Esophagus squamous epithelium (tissue), 5 donors: ENCODE measurements at places on chromosomes 5 and 9.

GRCh38 chr5:68872088-68872839 is 221.6 kb upstream of the SLC30A5 start:
- no peak for DNase-seq

- DNase-seq = no peak
Observed at GRCh38 chr5:65800775-65801174, 78.8 kb downstream of the NLN start.

- no peak for DNase-seq
Observed at GRCh38 chr5:179201986-179202385, 141.8 kb downstream of the ZNF354C start.

DNA sequence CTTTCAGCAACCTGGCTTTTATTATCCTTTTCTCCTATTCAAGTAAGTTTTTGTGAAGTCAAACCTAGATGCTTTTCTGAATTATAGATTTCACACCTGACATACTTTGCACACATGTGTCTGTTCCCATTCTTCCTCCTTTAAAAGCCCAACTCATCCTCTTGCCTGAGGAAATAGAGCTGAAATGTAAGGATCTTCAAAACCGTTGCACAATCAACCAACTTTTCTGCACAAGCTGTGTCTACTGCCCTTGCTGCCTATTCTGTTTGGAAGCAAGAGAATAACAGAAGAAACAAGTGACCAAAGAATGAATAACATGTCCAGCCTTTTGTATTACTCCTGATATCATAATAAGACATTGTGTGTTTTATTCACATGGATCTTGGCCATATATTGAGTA is 95.1 kb upstream of the ITGA1 start:
- DNase-seq = no peak

GRCh38 chr5:130213607-130214006 is 309.3 kb downstream of the CHSY3 start:
- DNase-seq = no peak

DNA sequence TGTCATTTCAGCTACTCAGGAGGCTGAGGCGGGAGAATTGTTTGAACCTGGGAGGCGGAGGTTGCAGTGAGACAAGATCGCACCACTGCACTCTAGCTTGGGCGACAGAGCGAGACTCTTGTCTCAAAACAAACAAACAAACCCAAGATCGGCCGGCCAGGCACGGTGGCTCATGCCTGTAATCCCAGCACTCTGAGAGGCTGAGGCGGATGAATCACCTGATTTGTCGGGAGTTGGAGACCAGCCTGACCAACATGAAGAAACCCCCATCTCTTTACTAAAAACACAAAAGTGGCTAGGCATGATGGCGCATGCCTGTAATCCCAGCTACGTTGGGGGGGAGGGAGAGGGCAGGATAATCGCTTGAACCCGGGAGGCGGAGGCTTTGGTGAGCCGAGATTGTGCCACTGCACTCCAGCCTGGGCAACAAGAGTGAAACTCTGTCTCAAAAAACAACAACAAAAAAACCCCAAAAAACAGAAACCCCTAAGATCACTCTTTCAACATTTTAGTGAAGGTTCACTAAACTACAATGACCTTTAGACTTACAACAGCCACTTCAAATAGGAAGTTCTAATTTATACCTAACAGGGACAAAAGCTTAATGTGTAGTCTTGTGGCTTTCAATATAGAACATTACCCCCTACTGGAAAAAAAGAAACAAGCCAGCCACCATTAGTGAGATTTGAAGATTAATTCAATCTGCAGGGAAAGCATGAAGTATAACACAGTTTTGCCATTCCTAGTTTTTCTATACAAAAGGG is 7.0 kb downstream of the HSPA9 start:
- no peak for DNase-seq

- no peak for DNase-seq
Observed at GRCh38 chr9:81416476-81417298, 272.7 kb downstream of the TLE1 start.

DNA sequence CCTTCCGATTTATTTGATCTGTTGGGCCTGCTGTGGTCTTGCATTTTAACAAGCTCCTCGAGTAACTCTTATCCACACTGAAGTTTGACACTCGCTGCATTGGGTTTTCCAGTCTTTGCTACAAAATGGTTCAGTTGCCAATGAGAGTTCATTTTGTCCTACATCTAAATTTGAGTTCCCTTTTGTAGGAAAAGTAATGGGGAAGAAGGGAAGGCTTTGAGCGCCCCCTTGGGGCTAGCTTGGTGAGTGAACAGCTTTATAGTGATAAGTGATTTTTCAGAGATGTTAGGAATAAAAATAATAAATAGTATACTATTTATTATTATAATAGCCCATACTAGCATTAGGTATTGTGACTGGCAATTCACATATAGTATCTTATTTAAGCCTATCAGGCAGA is 89.9 kb upstream of the GNAQ start:
- no peak for DNase-seq

- no peak for DNase-seq
Observed at GRCh38 chr5:148740079-148740858, 85.9 kb upstream of the HTR4 start.

DNA sequence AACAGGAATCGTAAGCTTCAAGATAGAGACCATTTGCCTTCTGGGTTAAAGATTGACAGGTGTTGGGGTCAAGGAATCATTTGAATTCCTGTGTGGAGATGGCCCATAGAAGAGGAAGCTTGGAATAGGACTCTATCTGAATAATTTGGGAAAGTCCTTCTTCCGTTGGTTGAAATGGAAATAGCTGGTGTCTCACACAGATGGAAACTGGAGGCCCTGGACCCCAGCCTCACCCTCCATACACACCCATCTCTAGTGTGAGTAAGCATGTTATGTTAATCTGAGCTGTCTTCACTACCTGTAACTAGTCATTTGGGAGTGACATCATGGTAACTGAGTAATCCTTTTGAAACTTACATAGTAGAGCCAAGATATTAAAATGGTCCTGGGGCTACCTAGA is 184.4 kb downstream of the CD180 start:
- DNase-seq = no peak

DNA sequence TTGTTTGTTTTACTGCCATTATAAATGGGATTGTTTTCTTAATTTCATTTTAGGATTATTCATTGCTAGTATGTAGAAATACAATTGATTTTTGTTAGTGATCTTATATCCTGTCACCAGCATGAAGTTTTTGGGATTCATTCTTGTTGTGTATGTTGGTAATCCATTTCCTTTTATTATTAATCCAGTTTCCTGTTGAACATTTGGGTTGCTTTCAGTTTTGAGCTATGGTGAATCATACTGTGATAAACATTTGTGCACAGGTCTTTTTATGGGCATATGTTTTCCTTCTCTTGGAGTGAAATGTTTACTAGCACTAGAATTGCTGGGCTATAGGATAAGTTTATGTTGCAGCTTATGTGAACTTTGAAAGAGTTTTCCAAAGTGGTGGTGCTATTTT is 69.6 kb downstream of the MAN2A1 start:
- DNase-seq = no peak

DNA sequence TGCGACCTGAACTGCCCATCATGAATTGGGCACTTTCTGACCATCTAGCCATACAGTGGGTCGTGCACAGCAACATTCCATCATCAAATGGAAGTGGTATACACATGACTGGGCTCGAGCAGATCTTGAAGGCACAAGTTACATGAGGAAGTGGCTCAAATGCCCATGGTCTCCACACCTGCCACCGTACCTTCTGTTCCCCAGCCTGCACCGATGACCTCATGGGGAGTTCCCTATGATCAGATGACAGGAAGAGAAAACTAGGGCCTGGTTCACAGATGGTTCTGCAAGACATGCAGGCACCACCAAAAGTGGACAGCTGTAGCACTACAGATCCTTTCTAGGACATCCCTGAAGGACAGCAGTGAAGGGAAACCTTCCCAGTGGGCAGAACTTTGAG is 21.8 kb downstream of the MTMR12 start:
- DNase-seq = no peak

DNA sequence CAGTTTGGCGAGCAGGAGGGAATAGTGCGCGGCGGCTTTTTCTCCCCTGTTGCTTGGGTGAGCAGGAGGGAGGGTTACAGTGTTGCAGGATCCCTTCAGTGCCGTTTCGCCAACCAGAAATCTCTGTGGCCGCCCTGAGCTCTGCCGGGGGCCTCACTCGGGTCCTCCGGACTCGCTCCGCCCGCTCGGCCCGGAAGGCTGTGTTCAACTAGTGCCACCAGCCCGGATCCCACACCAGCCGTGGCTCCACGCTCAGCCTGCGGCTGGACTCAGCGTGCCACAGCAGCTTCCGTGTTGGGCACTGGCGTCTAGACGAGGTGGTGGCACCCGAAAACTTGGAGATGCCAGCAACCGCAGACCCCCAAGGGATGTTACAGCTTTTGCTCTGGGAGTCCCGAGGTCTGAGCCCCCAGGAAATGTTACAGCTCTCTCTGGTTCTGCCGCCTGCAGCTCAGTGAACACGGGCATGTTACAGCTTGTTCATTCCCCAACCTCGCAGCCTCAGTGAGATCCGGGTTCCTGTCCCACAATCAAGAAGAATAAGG is 16.0 kb upstream of the OR13C9 start:
- DNase-seq = no peak

DNA sequence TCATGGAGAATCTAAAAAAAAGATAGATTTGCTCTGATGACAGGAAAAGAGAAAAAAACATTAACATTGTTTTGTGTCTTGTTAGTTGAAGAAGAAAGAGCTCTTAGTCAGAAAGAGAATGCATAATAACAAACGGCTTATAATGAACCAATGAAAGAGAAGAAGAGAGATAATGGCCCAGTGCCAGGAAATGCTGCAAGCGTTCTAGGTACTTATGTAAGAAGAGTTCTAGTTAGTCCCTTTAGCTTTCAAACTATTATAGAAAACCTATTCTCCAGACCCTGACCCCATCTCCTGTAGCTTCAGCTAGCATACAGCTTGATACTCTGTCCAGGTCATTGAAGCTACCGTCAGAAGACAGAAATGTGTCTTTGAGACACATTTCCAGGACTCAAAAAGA is 70.2 kb downstream of the FBXL17 start:
- no peak for DNase-seq

DNA sequence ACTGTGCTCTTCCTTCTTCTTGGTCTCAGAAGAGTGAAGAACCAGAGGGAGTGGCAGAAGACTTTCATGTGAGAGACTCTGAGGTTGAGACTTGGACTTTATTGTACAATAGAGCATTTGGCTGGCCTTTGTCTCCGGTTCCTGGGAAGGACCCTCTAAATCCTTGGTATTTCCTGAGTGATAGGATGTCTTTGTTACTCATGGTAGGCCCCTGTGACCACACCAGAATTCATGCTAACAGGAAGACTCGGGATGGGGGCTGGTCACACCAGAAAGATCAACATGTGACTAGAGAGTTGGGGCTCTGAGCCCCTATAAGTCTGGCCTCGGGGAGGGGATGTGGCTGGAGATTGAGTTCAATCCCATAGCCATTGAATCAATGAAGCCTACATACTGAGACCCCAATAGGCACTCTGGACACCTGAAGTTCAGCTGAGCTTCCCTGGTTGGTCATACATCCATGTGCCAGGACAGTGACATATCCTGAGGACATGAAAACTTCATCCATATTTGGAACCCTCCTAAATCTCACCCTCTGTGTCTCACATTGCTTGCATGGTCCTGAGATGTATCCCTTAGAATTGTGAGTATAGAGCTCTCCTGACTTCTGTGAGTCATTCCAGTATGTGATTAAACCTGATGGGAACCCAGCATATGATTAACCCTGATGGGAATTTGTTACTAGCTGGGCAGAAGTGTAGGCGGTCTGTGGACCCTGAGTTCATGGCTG is 201.7 kb downstream of the GADD45G start:
- DNase-seq = no peak

- no peak for DNase-seq
Observed at GRCh38 chr5:14793851-14794250, 77.7 kb downstream of the ANKH start.

DNA sequence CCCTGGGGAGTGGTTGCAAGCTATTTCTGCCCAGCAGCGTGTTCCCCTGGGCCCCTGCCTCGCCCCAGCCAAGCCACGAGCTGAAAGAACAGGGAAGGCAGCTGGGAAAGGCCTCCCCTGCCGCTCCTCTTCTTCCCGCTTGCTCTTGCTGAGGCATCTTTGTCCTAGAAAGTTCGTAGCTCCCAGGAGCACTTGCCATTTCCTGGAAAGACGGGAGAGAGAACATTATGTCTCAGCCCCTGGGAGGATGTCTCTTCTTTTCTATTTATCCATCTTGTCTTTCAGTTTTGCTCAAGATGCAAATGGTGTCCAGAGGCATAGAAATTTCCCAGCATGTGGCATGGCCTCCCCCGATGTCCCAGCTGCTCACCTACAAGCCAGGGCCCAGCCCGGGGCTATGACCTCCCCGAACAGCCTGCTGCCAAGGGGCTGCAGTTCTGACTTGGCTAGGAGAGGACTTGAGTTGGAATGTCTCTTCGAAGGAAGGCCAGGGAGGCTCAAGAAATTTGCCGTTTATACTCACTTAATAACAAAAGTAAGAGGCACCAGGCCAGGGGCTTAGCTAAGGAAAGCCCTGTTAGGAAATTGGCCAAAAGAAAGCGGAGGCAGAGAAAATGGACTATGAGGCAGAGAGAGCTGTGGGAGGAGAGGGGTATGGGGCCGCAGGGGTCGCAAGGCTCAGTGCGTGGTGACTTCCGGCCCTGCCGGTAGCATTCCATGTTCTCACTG is 87.3 kb downstream of the LIFR start:
- no peak for DNase-seq

GRCh38 chr5:173671121-173671949 is 54.9 kb upstream of the BOD1 start:
- DNase-seq = no peak

DNA sequence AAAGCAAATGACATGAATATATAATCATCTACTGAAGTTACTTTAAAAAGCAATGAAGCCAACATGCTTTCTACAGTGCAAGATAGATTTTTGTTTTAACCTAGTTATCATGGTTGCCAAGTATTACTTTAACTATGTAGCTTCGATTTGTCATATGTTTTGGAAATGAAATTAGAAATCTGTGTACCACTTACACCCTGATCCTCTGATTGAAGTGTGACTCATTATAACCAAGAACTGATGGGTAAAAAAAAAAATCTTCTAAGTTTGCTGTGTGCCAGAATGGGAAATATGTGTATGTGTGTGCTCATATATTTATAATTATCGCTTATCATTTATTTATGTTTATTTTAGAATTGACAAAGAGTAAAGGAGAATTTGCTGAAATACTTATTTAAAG is 9.1 kb upstream of the CDC42SE2 start:
- no peak for DNase-seq

DNA sequence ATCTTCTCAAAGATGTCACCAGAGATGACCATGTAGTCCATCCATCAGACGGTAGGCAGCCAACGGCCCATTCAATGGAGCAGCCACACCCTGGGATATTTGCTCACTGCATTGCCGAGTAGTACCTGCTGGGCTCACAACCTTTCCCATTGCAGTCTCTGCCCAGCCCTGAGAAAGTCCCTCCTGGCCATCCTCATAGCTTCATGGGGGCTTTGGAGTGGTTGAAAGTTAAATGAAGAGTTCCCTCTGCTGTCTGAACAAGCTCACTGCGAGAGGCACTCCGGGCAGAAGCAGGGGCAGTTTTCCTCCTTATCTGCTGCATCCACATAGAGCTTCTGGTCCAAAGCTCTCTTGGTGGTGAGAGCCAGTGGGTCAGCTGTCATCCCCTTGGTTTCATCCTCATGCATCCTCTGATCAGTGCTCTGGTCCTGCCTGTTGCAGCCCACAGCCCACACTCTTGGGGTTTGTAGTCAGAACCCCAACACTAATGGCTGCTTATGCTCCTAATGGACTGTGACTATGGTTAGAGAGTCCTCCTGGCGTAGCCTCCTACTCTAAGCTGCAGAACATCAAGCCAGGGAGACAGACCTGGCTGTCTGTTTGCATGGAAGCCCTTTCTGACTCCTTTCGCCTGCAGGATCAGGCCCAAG is 23.3 kb downstream of the TNFSF8 start:
- DNase-seq = no peak

GRCh38 chr9:71968541-71969090 is 57.2 kb downstream of the C9orf85 start:
- DNase-seq = no peak
